ENCODE measurements at places on chromosomes 7 and 10.

DNA sequence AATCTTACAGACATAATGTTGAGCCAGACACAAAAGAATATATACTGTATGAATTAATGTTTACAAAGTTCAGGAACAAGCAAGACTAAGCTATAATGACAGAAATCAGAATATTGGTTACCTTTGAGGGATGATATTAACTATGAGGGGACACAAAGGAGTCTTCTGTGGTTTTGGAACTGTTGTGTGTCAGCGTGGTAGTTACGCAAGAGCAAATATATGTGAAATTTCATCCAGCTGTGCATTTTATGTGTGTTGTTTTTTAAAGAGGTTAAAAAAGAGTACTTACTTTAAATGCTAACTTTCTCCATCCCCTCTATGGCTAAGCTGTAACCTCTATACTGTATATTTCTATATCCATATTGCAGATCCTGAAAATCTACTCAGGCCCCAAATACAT lies 14.9 kb downstream of the SLC25A28 start:
- no peak for DNase-seq

- DNase-seq, result no peak
Measured at GRCh38 chr7:130959743-130960207, 225.8 kb upstream of the KLF14 start.

DNA sequence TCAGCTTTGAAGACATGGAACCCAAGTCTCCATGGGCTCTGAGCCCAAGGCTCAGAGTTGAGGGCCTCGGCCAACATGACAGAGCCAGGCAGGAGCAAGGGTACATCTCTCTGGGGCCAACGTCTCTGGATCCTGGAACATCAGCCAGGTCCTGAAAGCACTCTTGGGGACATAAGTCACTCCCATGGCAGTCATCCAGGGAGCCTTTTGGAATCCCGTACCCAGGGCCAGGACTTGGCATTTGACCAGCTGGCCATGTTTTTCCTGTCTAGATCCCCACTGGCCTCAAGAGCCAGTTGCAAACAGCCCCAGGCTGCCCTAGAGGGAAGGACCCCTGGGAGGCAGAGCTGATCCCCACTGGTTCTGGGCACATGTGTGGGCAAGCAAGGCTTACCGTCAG lies 4.3 kb upstream of the CXCL12 start:
- no peak for DNase-seq

DNA sequence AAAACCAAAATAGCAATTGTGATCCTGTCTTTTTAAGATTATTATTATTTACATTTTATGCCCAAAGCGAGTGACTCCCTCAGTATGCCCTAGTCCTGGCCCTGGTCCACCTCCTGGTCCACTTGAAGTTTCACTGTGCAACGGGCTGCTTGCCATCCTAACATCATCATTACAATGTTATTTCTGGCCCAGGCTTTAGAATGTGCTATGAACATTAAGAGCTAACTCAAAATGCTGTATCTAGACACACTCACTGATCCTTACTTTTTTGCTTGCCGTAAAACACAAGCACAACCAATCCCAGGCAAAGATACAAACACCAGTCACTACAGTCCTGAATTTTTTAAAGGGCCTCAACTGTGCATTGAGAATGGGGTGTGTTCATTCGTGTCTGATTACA lies 38.4 kb downstream of the RHOBTB1 start:
- no peak for DNase-seq

GRCh38 chr7:45001826-45002225 lies 1.8 kb downstream of the CCM2 start:
- no peak for DNase-seq

- no peak for DNase-seq
Measured at GRCh38 chr7:66697449-66698438, 42.8 kb upstream of the RABGEF1 start.

DNA sequence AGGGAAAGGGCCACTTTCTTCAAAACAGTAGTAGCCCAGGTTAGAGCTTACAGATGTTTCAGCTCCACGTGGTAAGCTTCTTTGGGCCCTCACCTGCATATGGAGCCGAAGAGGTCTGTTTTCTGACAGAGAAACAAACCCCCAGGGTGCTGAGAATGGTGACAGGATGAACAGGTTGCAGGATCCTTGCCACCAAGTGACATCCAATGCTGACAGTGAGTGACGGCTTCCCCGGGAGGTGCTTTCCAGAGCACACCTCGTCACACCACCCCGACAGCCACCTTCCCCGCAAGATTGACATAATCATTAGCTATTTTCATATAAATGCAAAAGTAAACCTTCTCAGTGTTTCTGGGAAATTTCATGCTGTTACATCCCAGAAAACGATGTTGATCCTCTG lies 109.3 kb upstream of the BTBD16 start:
- DNase-seq, result no peak

GRCh38 chr7:36659172-36659516 lies 65.2 kb downstream of the AOAH start:
- peak; percentile 49 for DNase-seq

- DNase-seq, result no peak
Measured at GRCh38 chr10:11594589-11595394, 16.7 kb downstream of the USP6NL start.

DNA sequence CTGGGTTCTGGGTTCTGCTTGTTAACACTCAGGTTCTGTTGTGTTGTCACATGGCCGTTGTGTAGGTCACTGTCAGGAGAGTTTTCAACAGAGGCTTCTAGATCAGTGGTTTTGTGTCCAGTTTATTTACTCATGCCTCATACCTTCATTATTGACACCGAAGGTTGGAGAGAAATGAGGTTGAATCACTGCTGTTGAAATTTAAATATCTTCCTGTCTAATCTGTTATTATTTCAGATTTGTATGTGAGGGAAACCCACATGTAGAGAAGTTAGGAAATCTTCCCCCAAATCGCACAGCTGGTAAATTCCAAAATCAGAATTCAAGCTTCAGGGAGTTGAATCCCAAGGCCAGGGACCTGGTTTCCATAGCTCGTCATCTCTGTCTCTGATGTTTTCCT lies 28.3 kb upstream of the KLF6 start:
- no peak for DNase-seq

GRCh38 chr10:124344931-124345330 lies 73.8 kb downstream of the OAT start:
- no peak for DNase-seq

DNA sequence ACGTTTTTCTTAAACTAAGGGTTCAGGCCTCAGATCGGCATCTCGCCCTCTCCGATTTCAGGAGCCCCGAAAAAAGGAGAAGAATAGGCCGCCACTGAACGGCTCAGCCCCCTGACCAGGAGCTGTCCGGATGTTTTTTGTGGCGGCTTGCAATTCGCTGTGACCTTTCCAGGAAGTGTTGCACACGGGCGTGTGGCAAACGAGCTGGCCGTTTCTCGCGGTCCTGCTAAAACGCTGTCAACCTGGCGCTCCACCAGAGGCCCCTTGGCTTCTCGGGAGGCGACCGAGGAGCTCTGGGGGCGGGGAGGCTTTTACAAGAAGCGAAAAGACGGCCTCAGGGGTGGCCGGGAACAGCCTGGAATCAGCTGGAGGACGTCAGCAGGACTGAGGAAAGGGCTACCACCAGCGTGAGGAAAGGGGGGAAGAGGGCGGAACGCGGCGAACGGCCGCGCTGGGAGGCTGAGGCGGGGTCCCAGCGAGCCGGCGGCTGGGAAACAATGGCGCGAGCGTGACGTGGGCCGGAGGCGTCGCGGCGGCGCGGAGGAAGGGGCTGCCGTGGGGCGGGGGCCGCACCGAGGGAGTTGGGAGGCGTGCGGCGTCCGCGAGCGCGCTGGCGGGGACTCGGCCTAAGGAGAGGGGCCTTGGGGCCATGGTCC lies 493 bp downstream of the NT5C2 start:
- peak; percentile 93 for DNase-seq

- peak; percentile 63 for DNase-seq
Measured at GRCh38 chr10:102113956-102114857, 6.0 kb downstream of the LDB1 start.

Measured in retina (tissue), 1 donor.